Colonic mucosa (tissue), 4 donors: ENCODE measurements at places on chromosomes 16 and 17. TPM values are rescaled to one million over a fixed set of nuclear protein-coding genes. Genes with fewer than 3 reads are reported as not detected.

SDK2 gene
- 1.2 TPM for total RNA-seq

RNF157 gene
- total RNA-seq: 23.7 TPM

CLEC3A gene
- total RNA-seq: not detected

COPRS gene
- total RNA-seq: 21.5 TPM

GRB7 gene
- total RNA-seq: 22.4 TPM

NKD1 gene
- 2.3 TPM for total RNA-seq

NRN1L gene
- 0.96 TPM for total RNA-seq

TMIGD1 gene
- total RNA-seq: 14.4 TPM

IGF2BP1 gene
- not detected for total RNA-seq

TP53TG3E gene
- total RNA-seq: not detected

TBC1D3G gene
- total RNA-seq: not detected

DNA sequence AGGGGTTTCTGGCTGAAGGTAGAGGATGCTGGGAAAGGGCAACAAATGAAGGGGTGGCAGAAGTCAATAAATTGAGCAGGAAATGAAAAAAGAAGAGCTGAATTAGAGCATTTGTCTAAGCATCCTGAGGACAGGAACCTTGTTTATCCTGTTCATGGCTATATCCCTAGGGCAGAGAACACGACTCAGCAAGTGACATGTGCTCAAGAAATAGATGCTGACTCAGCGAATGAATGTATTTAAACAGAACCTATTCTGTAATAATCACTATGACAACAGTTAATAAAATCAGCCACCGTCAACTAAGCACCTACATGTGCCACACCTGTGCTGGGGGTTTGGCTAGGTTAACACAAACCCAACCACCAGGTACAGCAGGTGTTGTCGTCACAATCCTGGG lies 80.3 kb downstream of the CDK5R1 start:
- no peak for DNase-seq
- no peak overlapping the region for H3K27ac ChIP-seq
- H3K4me1 ChIP-seq: no peaks in the 10 kb centered on the region
- H3K36me3 ChIP-seq: no peaks in the 10 kb centered on the region
- H3K4me3 ChIP-seq: no peak overlapping the region

DNA sequence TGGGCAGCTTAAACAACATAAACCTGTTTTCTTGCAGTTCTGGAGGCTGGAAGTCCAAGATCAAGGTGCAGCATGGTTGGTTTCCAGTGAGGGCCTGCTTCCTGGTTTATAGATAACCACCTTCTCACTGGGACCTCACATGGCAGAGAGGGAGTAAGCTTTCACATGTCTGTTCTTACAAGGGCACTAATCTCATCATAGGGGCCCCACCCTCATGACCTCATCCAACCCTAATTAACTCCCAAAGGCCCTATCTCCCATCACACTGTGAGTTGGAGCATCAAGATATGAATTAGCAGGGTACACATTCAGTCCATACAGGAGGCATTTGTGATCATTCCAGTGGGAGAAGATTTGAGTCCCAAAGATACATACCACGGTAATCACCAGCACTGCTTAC lies 50.5 kb upstream of the GRIN2A start:
- H3K27me3 ChIP-seq: no peaks in the 10 kb centered on the region
- no peaks in the 10 kb centered on the region for H3K36me3 ChIP-seq
- DNase-seq: no peak

- H3K36me3 ChIP-seq: no peaks in the 10 kb centered on the region
- no peak overlapping the region for H3K4me3 ChIP-seq
- no peak for DNase-seq
- no peaks in the 10 kb centered on the region for H3K4me1 ChIP-seq
- no peak overlapping the region for H3K27ac ChIP-seq
These were observed 15.9 kb upstream of the DOK4 start for GRCh38 chr16:57502048-57502775.

GRCh38 chr16:69465083-69465721 lies 40.8 kb downstream of the CYB5B start:
- H3K4me3 ChIP-seq: no peak overlapping the region
- peaks cover 3% of the 10 kb centered on the region for H3K36me3 ChIP-seq
- DNase-seq: peak; percentile 27
- H3K27ac ChIP-seq: no peak overlapping the region
- H3K4me1 ChIP-seq: no peaks in the 10 kb centered on the region

- H3K36me3 ChIP-seq: no peaks in the 10 kb centered on the region
- peaks cover 10% of the 10 kb centered on the region for H3K4me1 ChIP-seq
- peak overlapping the region; percentile 81 for H3K27ac ChIP-seq
- H3K27me3 ChIP-seq: no peaks in the 10 kb centered on the region
These were observed 524 bp downstream of the IQCK start for GRCh38 chr16:19718624-19718965.

GRCh38 chr17:64328036-64328858 lies 62.4 kb downstream of the PECAM1 start:
- H3K36me3 ChIP-seq: no peaks in the 10 kb centered on the region
- H3K27ac ChIP-seq: no peak overlapping the region
- no peak overlapping the region for H3K4me3 ChIP-seq
- no peaks in the 10 kb centered on the region for H3K27me3 ChIP-seq
- no peaks in the 10 kb centered on the region for H3K4me1 ChIP-seq

DNA sequence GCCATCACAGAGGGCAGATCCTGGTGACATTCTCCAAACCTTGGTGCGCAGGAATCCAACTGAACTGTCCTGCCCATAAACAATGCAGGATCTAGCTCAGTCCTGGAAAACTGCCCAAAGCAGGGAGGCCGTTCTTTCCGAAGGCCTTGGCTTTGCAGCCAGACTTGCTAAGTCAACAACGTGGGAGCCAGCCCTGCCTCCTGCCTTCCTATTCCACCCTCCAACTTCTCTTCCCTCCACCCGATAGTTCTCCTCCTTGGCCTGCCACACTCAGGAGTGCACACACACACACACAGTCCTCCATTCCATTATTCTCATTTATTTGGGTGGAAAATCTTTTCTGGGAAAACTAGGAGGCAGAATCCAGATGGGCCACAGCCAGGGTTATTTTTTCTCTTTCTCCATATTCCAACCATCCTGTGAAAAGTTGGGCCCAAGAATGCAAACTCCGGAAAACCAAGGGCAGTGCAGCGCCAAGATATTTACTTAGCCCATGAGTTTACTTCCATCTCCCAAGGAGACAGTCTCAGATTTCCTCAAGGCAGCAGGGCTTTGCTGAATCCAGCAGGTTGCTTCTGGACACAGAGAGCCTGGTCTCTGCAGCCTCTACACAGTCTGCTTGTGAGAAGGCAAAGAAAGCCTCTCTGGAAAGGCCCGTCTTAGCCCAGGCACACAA lies 15.8 kb downstream of the COPRS start:
- H3K27ac ChIP-seq: peak overlapping the region; percentile 15
- no peaks in the 10 kb centered on the region for H3K36me3 ChIP-seq
- DNase-seq: peak; percentile 79
- peak overlapping the region; percentile 12 for H3K4me3 ChIP-seq
- no peaks in the 10 kb centered on the region for H3K4me1 ChIP-seq
- no peaks in the 10 kb centered on the region for H3K27me3 ChIP-seq

- H3K4me3 ChIP-seq: no peak overlapping the region
- no peaks in the 10 kb centered on the region for H3K27me3 ChIP-seq
- H3K4me1 ChIP-seq: peaks cover 18% of the 10 kb centered on the region
- H3K36me3 ChIP-seq: no peaks in the 10 kb centered on the region
These were observed 22.9 kb downstream of the ITPRIPL2 start for GRCh38 chr16:19136549-19137196.

DNA sequence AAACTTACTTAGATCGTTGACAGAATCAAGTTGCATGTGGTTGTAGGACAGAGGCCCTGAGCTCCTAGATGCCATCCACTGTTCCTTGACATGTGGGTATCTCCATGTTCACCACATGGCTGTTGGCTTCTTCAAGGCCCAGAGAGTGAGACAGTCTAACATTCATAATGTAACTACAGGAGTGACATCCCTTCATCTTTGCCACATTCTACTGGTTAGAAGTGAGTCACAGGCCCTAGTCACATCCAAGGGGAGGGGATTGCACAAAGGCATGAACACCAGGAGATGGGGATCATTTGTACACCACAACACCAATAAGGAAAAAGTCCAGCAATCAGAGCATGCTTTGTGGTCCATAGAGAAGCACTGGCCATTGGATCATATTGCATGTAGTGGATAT lies 56.6 kb downstream of the WSCD1 start:
- no peaks in the 10 kb centered on the region for H3K36me3 ChIP-seq
- H3K4me3 ChIP-seq: no peak overlapping the region
- no peak for DNase-seq
- no peaks in the 10 kb centered on the region for H3K27me3 ChIP-seq
- no peak overlapping the region for H3K27ac ChIP-seq

DNA sequence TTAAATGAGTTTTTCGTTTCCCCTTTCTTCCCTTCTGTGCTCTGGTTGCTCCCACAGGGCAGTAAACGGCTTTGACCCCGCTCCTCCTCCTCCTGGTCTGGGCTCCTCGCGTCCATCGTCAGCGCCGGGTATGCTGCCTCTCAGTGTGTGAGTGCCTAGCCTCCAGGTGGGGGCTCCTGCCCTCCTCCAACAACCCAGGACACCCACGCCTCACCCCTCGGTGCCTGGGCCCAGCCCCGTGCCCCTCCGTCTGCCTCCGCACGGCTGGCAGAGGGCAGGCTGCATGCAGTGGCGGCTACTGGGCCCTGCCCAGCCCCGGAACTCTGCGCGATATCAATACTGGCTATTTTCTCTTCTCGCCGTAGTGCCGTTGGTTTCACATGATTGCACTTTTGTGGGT lies 31.2 kb downstream of the NDEL1 start:
- H3K27me3 ChIP-seq: no peaks in the 10 kb centered on the region
- no peaks in the 10 kb centered on the region for H3K4me1 ChIP-seq
- no peak overlapping the region for H3K27ac ChIP-seq

GRCh38 chr17:6862825-6863224 lies 31.3 kb upstream of the TEKT1 start:
- H3K27ac ChIP-seq: no peak overlapping the region
- H3K4me1 ChIP-seq: no peaks in the 10 kb centered on the region
- no peaks in the 10 kb centered on the region for H3K36me3 ChIP-seq
- H3K27me3 ChIP-seq: no peaks in the 10 kb centered on the region
- DNase-seq: no peak

GRCh38 chr16:72985148-72985941 lies 62.6 kb downstream of the ZFHX3 start:
- no peak for DNase-seq
- peaks cover 11% of the 10 kb centered on the region for H3K4me1 ChIP-seq
- H3K36me3 ChIP-seq: no peaks in the 10 kb centered on the region
- H3K4me3 ChIP-seq: no peak overlapping the region

GRCh38 chr17:37137906-37138514 lies 189.3 kb downstream of the AATF start:
- no peaks in the 10 kb centered on the region for H3K27me3 ChIP-seq
- no peak for DNase-seq
- no peak overlapping the region for H3K27ac ChIP-seq
- H3K4me1 ChIP-seq: no peaks in the 10 kb centered on the region
- no peaks in the 10 kb centered on the region for H3K36me3 ChIP-seq

DNA sequence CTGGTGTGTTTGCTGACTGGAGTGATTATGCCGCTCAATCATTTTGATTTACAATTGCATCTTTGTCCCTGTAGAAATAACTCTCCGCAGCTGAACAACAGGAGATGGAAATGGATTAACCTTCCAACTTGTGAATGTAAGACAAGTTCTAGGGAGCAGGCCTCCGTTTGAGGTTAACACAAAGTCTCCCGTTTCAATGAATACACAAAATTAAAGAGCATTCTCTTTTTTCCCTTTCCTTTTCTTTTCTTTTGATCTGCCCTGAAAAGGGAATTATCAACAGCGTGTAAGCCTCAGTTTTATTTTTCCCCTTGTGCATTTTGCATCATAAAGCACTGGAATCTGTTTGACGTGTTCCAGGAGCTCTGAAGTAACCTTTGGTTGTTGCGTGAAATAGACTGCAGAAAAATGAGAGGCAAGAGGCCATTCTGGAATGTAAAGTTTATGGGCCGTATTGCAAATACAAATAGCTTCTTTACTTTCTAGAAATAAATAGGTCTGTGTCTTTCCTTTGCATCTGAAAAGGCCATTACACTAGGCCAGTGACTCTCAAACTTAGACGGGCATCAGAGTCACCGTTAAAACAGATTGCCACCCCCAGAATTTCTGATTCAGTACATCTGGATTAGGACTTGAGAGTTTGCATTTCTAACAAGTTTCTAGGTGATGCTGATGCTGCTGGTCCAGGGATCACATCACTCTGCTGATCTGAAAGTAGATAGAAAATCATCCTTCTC lies 164.7 kb downstream of the ZNF18 start:
- H3K27me3 ChIP-seq: no peaks in the 10 kb centered on the region
- no peak for DNase-seq
- no peaks in the 10 kb centered on the region for H3K36me3 ChIP-seq
- H3K4me1 ChIP-seq: no peaks in the 10 kb centered on the region
- H3K27ac ChIP-seq: no peak overlapping the region

- no peaks in the 10 kb centered on the region for H3K27me3 ChIP-seq
- DNase-seq: no peak
- H3K27ac ChIP-seq: peak overlapping the region; percentile 72
- no peaks in the 10 kb centered on the region for H3K36me3 ChIP-seq
These were observed 9.2 kb upstream of the KANSL1 start for GRCh38 chr17:46202424-46202823.

GRCh38 chr16:88773812-88774291 lies 11.2 kb downstream of the PIEZO1 start:
- no peaks in the 10 kb centered on the region for H3K36me3 ChIP-seq
- H3K4me1 ChIP-seq: peaks cover 27% of the 10 kb centered on the region
- no peak overlapping the region for H3K4me3 ChIP-seq
- peak; percentile 63 for DNase-seq
- no peaks in the 10 kb centered on the region for H3K27me3 ChIP-seq

GRCh38 chr17:35368081-35368830 lies 5.2 kb downstream of the SLFN11 start:
- H3K27ac ChIP-seq: no peak overlapping the region
- H3K36me3 ChIP-seq: peaks cover 1% of the 10 kb centered on the region
- H3K4me3 ChIP-seq: no peak overlapping the region

DNA sequence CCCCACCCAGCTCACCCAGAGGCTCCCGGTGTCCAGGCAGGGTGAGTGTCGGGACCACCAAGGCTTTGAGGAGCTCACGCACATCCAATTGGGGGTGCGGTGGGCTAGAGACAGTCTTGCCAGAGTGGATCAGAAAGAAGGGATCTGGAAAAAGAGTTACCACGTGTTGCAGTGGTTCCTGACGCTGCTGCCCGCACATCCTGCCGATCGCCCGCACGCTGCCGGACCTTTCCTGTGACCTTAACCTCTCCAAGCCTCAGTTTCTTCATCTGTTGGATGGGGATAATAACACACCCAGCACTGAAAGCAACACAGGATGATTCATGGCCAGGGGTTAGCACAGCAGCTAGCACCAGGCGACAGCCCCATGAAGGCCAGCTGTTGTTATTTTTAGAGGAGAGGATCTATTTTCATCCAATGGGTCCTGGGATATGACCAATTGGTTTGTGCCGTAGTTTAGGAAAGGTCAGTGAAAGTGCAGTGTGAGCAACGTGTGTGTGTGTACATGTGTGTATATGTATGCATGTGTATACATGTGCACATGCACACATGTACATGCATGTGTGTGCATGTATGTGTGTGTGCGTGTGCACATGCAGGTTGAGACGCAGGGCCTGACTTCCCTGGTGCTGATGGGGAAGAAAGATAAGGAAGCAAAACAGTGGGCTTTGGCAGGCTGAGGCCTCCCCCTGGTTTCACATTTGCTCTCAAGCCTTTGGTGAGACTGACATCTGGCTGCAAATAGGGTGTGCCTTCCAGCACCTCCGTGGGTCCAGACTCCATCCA lies 2.5 kb downstream of the ITGAX start:
- no peaks in the 10 kb centered on the region for H3K4me1 ChIP-seq
- no peak for DNase-seq
- H3K36me3 ChIP-seq: no peaks in the 10 kb centered on the region
- H3K4me3 ChIP-seq: no peak overlapping the region

GRCh38 chr17:66711401-66711800 lies 123.5 kb upstream of the CACNG5 start:
- H3K27me3 ChIP-seq: no peaks in the 10 kb centered on the region
- peaks cover 10% of the 10 kb centered on the region for H3K4me1 ChIP-seq
- no peaks in the 10 kb centered on the region for H3K36me3 ChIP-seq
- DNase-seq: no peak
- H3K27ac ChIP-seq: peak overlapping the region; percentile 79
